ENCODE measurements at places on chromosomes 5 and 9.

DNA sequence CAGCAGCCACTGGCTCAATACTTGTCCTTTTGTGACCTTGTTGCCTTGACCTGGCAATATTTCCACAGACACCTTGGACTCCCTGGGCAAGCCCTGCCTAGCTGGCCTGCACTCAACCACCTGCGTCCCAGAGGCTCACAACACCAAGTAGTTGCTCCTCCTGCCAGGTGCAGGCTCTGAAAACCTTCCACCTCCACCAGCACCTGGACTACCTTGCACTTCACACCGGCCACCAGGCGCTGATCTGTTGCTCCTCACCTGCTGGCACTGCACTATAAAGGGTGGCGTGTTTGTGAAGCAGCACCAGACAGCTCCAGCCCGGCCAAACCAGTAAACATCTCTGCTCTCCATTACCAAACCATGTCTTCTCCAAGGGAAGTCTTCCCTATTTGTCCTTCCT, 997.7 kb downstream of the PTPRD start:
- no peak for DNase-seq

- DNase-seq = no peak
Measured at GRCh38 chr5:40871177-40871576, 30.0 kb downstream of the CARD6 start.

GRCh38 chr9:7799234-7799943, at the start of gene DMAC1:
DMAC1 (minus strand) TSS chr9:7799778; CDS start chr9:7799734, 44 bp downstream.
- peak; percentile 95 for DNase-seq

DNA sequence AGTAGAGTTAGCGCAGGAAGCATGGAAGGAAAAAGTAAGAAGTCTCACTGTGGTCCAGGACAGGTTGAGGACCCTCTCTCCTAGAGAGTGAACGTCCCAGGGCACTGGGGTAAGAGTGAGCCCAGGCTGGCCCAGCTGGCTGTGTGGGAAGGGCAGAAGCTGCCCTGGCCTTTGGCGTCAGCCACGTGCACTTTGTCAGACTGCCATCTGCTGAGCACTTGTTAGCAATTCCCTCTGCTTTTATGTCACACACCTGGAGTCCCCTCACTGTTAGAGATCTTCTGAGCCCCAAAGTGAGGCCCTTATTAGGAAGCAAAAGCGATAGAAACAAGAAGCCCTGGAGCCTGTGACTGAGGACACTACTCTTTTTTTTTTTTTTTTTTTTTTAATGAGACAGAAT, 79.1 kb downstream of the UGCG start:
- peak; percentile 19 for DNase-seq

DNA sequence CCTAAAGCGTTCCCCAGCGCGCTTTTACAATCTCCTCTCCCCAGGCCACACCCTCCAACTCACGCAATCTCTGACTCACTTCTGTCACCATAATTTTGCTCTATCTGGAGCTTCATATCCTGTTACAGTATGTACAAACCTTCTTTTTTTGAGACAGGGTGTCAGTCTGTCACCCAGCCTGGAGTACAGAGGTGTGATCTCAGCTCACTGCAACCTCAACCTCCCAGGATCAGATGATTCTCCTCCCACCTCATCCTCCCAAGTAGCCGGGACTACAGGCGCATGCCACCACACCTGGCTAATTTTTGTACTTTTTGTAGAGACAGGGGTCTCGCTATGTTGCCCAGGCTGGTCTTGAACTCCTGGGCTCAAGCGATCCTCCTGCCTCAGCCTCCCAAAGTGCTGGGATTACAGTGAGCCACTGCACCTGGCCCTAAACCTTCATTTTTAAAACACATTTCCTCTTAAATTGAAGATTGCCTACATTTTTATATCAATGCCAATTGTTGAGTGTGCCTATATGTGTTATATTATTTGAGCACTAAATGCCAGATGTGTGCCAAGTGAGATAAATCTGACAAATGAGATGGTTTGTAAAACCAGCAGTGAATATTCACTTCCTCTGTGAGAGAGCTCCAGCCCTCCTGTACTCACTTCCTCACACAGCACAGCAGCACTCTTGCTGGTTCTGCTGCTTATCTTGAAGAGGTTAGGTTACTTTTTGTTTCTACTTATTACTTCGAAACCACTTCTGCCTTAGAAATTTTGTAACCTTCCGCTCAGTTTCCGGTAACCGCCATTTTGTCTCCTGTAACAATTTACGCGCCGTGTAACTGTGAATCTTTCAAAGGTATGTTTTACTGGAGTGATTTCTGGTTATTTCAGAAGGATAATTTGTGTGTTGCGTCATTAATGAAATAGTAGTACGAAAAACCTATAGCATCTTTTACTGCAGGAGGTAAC, 57.9 kb downstream of the DOCK8 start:
- DNase-seq = no peak

DNA sequence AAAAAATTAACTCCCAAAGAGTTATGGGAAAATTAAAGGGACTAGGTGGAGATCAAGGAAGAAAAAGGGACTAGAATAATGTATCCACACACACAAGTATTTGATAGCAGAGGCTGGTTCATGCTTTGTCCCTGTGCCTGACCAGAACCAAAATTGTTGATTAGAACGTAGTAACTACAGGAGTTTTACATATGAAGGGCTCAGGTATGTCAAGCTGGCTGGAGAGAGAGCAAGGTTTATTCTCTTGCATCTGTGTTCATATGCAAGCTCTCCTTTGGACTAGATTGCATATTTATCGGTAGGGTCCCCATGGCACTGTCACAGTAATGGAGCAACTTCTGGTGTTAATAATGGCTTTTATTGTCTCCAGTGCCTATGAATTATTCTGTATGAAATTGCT, 239.9 kb upstream of the TRPM3 start:
- DNase-seq = no peak

DNA sequence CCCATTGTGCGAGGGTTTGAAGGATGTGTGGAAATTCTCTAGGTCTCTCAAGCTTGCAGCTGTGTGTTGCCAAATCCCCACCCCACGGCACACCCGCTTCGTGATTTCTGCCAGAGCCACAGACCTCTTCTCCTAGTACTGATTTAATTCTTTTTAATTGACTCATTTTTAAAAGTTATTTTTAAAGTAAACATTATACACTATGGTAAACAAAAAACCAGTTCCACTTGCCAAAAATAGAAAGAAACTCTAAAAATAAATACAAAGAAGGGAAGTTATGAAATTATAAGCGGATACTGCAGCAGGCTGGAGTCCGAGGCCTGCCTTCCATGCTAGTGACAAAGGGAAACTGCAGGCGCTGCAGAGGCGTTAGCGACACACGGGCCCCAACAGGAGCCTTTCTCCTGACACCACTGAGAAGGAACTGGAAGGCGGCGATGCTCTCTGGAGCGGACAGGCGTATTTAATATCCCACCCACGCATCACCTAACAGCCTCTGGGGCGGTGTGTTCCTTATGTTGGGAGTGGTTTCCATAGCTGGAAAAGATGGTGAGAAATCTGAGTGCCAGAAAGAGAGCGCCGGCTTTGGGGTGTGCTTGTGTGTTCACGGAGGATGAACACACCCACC, 122.5 kb downstream of the COL23A1 start:
- DNase-seq = no peak

GRCh38 chr5:2903451-2904395, 152.2 kb upstream of the IRX2 start:
- DNase-seq = no peak

- no peak for DNase-seq
Measured at GRCh38 chr9:12884736-12885395, 110.0 kb downstream of the LURAP1L start.

- DNase-seq = no peak
Measured at GRCh38 chr5:169583101-169583423, 511 bp upstream of the SPDL1 start.

GRCh38 chr9:129773262-129774048, 20.6 kb upstream of the PTGES start:
- DNase-seq = no peak

DNA sequence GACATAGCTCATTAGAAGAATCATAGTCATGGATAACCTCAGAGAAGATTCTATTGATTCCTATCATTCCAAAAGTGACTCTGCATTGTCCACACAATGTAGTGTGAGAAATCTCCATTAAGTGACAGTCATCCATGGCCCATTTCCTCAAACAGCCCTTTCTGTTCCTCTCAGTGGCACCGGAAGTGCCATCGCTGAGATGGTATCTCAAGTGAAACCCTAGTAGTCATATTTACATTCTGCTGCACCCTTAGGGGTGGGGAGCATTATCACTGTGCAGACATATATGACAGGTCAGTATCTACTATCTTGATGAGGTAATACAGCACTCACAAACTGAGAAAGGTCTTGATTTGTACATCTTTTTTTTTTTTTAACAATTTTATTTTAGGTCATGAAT, 55.4 kb upstream of the MIER3 start:
- no peak for DNase-seq

DNA sequence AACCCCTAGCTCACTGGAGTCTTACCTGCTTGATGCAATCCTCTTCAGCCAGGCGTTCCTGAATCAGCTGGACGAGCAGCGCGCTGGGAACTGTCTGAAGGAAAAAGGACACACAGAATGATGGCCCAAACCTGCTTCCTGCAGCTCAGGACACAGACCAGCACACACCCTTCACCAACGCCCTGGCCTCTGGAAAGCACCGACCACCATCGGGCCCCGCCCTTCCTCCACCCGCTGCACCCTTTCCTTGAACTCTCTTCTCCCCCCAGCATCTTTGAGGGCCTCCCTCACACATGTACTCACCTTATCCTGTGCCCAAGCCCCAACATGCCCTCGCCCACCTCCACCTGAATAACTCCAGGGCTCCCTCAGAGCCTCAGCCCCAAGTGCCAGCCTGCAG, 23.3 kb downstream of the AK8 start:
- DNase-seq = no peak

- DNase-seq = no peak
Measured at GRCh38 chr5:444226-444625, 1.2 kb downstream of the EXOC3 start.

Measured in NCI-H2081 (cell line).